ENCODE measurements at places on chromosomes 6 and 20. TPM values are rescaled to one million over a fixed set of nuclear protein-coding genes. Genes with fewer than 3 reads are reported as not detected.
A peak's percentile ranks its signal among the peaks of the same experiment; 100 is the strongest.

CCM2L gene
- total RNA-seq = not detected

BPIFB1 gene
- total RNA-seq = not detected

STMND1 gene
- not detected for total RNA-seq

GHRH gene
- not detected for total RNA-seq

TOX2 gene
- total RNA-seq = 0.93 TPM

OXT gene
- not detected for total RNA-seq

ADGRF5 gene
- not detected for total RNA-seq

SRSF12 gene
- total RNA-seq = 0.45 TPM

MYH7B gene
- 0.18 TPM for total RNA-seq

DUSP15 gene
- total RNA-seq = not detected

BPI gene
- total RNA-seq = 0.20 TPM

DYNLT2 gene
- 4.0 TPM for total RNA-seq

DNA sequence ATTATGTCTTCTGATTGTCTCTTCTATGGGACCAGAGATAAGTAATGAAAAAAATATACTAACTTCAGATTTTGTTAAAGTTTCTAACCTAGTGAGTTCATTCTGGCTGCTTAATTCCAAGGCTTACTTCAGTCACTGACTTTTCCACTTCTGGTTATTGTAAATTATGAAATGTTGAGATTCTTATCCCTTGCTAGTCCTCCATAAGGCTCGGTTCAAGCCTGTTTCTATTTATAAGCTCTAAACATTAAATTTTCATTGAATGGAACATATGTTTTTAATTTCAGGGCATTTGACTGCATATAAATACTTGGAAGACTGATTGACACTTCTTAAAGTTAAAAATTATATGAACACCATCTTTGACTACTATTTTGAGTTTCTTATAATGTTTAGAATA lies 23.6 kb upstream of the NKAIN2 start:
- DNase-seq = no peak
- no peaks in the 10 kb centered on the region for H3K27me3 ChIP-seq
- no peak overlapping the region for H3K27ac ChIP-seq
- no peaks in the 10 kb centered on the region for H3K4me1 ChIP-seq
- H3K36me3 ChIP-seq = no peaks in the 10 kb centered on the region

- H3K36me3 ChIP-seq = no peaks in the 10 kb centered on the region
- no peak for DNase-seq
- no peaks in the 10 kb centered on the region for H3K4me1 ChIP-seq
- no peak overlapping the region for H3K4me3 ChIP-seq
- no peak overlapping the region for H3K27ac ChIP-seq
Measured at GRCh38 chr6:48743738-48744137, 632.7 kb upstream of the PTCHD4 start.

GRCh38 chr6:121160276-121160675 lies 174.0 kb downstream of the TBC1D32 start:
- H3K27ac ChIP-seq = no peak overlapping the region
- no peak for DNase-seq
- H3K4me3 ChIP-seq = no peak overlapping the region
- peaks cover 16% of the 10 kb centered on the region for H3K36me3 ChIP-seq
- H3K27me3 ChIP-seq = no peaks in the 10 kb centered on the region

GRCh38 chr6:63319939-63320338 lies at the start of gene LGSN:
Gene LGSN, minus strand, starts transcription at chr6:63319983. Its CDS starts 40 bp downstream, at chr6:63319943.
- H3K4me3 ChIP-seq = no peak within 1 kb of the TSS
- H3K4me1 ChIP-seq = no peaks in the 10 kb centered on the region
- DNase-seq = no peak
- H3K27me3 ChIP-seq = no peaks in the 10 kb centered on the region
- H3K27ac ChIP-seq = no peak within 1 kb of the TSS

DNA sequence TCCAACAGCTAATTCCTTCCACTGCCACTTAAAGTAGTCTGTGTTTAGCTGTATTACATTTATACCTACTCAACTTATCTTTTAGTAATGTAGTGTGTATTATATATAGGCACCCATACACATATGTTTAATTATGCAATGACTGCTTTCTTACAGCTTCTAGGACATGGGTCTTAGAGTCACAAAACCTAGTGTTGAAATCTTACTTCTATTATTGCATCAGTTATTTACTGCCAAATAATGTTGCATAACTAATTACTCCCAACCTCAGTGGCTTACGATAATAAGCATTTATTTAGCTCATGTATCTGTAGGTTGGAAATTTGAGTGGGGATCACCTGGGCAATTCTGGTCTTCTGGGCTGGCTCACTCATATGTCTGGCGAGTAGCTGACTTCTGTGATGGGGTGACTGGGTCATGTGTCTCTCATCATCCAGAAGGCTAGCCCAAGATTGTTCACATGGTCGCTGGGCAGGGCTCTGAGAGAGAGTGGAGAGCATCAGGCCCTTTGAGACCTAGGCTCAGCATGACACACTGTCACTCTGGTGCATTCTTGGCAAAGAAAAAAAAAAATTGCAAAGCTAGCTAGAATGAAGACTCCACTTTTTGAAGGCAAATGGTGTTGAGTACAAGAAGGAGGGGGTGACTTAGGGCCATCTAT lies 187.0 kb downstream of the PLCB1 start:
- no peak overlapping the region for H3K4me3 ChIP-seq
- no peaks in the 10 kb centered on the region for H3K27me3 ChIP-seq
- no peaks in the 10 kb centered on the region for H3K4me1 ChIP-seq
- H3K36me3 ChIP-seq = no peaks in the 10 kb centered on the region
- DNase-seq = no peak

GRCh38 chr6:74567281-74567922 lies 638.5 kb downstream of the COL12A1 start:
- no peak overlapping the region for H3K4me3 ChIP-seq
- DNase-seq = no peak
- H3K4me1 ChIP-seq = no peaks in the 10 kb centered on the region
- H3K36me3 ChIP-seq = no peaks in the 10 kb centered on the region
- no peak overlapping the region for H3K27ac ChIP-seq

- no peaks in the 10 kb centered on the region for H3K36me3 ChIP-seq
- no peak overlapping the region for H3K4me3 ChIP-seq
- H3K27ac ChIP-seq = no peak overlapping the region
Measured at GRCh38 chr6:159718634-159719033, 8.7 kb upstream of the WTAP start.

DNA sequence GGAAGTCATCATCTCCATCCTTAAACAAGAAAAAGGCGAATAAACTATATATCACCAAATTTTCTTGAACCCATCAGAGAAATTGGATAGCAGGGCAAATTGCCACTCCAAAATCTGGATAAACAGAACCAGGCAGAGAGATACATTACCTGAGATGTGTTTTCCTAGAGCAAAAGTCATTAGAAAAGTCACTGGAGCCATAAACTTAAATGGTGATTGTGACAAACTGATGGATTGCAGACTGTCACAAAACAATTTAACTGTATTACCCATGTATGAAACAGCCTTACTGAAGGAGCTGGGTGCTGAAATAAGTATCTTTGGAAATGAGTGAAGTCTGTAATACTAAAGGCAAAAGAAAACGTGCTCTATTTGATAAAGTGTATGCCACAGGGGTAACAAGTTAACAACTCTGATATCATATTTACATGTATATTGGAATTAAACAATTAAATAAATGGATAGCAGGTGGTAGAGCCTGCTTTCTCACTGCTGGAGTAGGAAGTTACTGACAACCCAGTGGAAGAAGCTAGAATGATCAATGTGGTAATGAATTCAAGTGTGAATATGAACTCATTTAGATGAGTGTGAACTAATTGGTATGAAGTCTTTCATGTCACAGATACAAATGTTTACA lies 186.9 kb downstream of the LMBRD1 start:
- H3K4me1 ChIP-seq = no peaks in the 10 kb centered on the region
- H3K36me3 ChIP-seq = no peaks in the 10 kb centered on the region

- DNase-seq = no peak
- no peak overlapping the region for H3K4me3 ChIP-seq
- no peak overlapping the region for H3K27ac ChIP-seq
- H3K27me3 ChIP-seq = no peaks in the 10 kb centered on the region
- H3K4me1 ChIP-seq = peaks cover 18% of the 10 kb centered on the region
Measured at GRCh38 chr6:156809034-156809433, 31.9 kb downstream of the ARID1B start.

DNA sequence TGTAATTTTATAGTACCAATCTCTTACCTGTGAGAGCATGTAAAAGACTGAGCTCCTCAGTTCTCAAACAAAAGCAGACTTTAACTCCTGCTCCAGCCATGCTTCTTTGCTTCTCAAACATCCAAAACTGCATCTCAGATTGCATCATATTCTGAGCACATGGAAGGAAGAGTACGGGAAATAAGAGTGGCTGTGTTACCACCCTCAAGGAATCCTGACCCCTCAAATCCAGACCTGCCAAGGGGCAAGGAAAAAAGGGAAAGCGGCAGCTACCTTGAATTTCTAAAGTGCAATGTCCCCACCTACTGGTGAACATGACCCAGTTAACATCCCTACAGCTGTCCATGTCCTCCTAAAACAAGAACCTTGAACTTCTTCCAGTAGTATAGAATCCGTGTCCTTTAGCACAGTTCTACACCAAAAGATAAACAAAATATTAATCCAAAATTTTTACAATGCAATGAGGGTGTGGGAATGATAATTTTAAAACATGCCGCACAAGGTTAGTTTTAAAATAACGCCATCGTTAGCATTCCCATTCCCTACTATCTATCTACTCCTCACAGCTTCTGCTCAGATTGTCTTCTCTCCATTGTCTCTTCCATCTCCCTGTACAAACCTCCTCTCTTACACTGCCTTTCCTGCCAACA lies 34.1 kb upstream of the HLA-DQB1 start:
- H3K36me3 ChIP-seq = no peaks in the 10 kb centered on the region
- DNase-seq = peak; percentile 76

GRCh38 chr6:148530394-148530953 lies 187.8 kb downstream of the SASH1 start:
- no peak overlapping the region for H3K4me3 ChIP-seq
- no peaks in the 10 kb centered on the region for H3K36me3 ChIP-seq
- H3K27me3 ChIP-seq = no peaks in the 10 kb centered on the region
- no peaks in the 10 kb centered on the region for H3K4me1 ChIP-seq
- no peak for DNase-seq
- no peak overlapping the region for H3K27ac ChIP-seq

DNA sequence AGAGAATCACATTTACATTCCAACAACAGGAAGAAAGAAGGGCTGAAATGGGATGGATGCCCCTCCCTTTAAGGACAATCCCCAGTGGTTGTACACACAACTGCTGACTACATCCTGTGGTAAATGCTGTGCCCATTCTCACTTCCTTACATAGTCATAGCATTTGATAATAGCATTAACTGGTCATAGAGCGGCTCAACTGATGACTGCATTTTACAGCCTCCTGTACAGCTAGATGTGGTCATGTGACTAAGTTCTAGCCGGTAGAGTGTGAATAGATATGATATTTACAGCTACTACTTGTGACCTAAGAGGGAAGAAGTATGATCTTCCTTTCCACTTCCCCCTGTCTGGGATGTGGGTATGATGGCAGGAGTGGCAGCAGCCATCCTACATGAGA lies 24.7 kb downstream of the KCNK17 start:
- H3K4me1 ChIP-seq = no peaks in the 10 kb centered on the region
- H3K27me3 ChIP-seq = no peaks in the 10 kb centered on the region
- H3K36me3 ChIP-seq = no peaks in the 10 kb centered on the region
- DNase-seq = no peak

DNA sequence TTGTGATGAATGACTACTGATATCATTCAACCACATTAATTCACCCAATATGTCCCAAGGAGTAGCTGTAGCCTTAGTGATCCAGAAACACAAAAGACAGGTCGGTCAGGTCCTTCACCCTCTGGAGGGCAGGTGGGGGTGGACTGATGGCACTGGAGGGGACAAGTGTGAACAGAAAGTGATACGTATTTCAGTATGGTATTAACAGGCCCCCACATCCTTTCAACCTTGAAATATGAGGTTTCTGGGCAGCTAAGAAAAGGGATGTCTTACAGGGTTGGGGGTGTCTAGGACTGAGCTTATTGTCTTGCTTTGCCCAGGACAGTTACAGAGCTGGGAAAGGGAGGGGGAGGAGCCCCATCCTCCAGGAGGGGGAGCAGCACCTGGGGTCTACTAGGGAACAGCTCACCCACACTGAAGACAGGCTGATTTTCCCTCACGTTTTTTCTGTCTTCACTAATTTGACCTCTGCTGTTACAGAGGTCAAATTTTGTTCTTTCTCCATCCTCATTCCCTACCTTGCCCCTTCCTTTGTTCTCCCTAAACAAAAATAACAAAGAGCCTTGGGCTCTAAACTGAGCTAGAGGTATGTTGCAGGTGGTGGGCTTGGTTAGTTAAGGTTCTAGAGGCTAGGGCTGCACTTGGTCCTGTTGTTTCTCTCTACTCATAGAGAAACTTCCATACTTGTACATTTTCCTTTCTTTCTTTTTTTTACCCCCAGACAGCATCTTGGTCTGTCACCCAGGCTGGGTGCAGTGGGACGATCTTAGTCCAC lies 38.0 kb upstream of the EEF1A1 start:
- no peaks in the 10 kb centered on the region for H3K36me3 ChIP-seq
- H3K4me1 ChIP-seq = no peaks in the 10 kb centered on the region
- no peak overlapping the region for H3K27ac ChIP-seq
- no peak for DNase-seq
- H3K27me3 ChIP-seq = no peaks in the 10 kb centered on the region

DNA sequence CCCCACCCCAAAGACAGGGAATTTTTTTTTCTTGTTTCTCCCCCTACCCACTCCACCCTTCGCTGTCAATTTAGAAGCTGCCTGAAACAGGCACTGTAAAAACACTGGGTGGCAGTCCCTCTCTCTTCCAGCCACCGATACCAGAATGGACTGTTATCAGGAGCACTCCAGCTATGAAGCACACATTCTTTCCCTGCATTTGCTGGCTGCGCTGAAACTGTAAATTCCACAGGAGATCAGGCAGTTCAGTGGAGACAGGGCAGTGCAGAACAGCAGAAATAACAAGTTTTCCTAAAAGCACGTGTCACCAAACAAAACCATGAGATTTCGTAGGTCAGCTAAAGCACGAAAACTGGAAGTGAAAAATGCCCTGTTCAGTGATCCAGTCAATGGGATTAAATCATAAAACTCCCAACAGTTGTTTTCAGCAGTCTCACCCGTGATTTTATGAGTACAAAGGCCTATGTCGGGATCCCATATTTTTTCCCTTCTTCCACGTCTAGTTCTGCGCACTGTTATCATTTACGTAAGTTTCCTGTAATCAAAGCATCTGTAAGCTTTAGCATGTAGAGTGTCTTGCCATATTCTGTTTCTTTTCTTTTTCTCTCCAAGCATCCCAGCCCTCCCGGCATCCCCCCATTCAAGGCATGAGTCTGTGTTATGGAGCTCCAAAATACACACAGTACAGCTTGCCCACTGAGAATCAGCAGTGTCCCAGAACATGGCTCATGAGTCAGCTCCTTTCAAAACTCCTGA lies 359.9 kb upstream of the EPHA7 start:
- DNase-seq = no peak
- H3K36me3 ChIP-seq = no peaks in the 10 kb centered on the region
- no peak overlapping the region for H3K4me3 ChIP-seq
- no peaks in the 10 kb centered on the region for H3K27me3 ChIP-seq
- no peaks in the 10 kb centered on the region for H3K4me1 ChIP-seq
- H3K27ac ChIP-seq = no peak overlapping the region

DNA sequence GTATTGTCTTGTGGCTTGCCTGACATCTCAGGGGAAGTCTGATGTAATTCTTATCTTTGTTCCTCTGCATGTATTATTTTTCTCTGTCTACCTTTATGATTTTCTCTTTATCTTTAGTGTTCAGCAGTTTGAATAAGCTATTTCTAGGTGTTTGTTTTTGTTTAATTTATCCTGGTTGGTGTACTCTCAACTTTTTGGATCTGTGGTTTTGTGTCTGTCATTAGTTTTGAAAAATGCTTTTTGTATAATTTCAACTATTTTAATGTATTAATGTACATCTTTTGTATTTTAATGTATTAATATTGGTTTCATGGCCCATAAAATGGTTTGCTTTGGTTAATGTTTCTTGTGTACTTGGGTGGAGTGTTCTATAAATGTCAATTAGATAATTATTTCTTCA lies 15.9 kb upstream of the APCDD1L start:
- no peaks in the 10 kb centered on the region for H3K4me1 ChIP-seq
- DNase-seq = no peak
- no peak overlapping the region for H3K4me3 ChIP-seq
- peaks cover 4% of the 10 kb centered on the region for H3K27me3 ChIP-seq

Data from natural killer cell (primary cell).